ENCODE measurements at places on chromosomes 7 and 10.
A peak's percentile ranks its signal among the peaks of the same experiment; 100 is the strongest.

- DNase-seq: no peak
Observed at GRCh38 chr7:100817097-100817496, 10.2 kb downstream of the EPHB4 start.

- no peak for DNase-seq
Observed at GRCh38 chr7:29248713-29249382, 54.3 kb downstream of the CHN2 start.

- DNase-seq: no peak
Observed at GRCh38 chr10:30944005-30944404, 87.7 kb downstream of the ZNF438 start.

- DNase-seq: peak; percentile 70
Observed at GRCh38 chr10:103884681-103885139, 29.3 kb upstream of the SH3PXD2A start.

- DNase-seq: no peak
Observed at GRCh38 chr10:117266812-117267211, 25.9 kb downstream of the SLC18A2 start.

GRCh38 chr10:8146650-8147049 is 92.2 kb downstream of the GATA3 start:
- peak; percentile 32 for DNase-seq

DNA sequence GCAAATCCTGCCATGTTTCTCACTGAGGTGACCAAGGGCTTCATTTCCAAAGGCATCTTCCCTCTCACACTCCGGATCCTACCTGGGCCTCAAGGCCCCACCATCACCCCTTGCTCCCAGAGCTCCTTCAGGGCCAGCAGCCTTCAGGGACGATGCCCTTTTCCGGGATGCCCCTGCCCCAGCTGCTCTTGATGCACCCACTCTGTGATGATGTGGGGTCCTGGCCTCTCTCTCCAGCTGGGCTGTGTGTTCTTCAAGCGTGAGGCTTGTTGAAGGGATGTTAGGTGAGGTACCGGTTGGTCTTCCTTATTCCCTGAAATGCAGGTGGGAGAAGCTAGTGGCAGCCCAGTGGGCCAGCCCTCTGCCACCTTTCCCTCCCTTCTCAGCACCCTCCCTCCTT is 18.4 kb upstream of the SLC18A2 start:
- no peak for DNase-seq

DNA sequence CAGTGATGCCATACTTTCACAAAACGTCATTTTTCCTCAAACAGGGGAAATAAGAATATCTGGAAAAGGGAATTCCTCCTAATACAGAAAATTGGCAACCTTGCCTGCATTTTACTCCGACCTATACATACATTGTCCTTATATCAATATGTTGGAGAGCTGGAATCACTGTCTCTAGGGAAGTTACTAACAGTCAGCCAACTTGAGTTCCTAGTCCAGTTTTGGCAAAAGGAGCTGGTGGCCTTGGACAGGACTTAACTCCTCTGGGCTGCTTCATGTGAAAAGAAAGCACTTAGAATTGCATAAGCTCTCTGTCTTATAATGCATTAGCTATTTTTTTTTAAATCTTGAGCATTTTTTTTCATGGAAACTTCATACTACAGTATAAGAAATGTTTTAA is 174.2 kb upstream of the HGF start:
- no peak for DNase-seq

DNA sequence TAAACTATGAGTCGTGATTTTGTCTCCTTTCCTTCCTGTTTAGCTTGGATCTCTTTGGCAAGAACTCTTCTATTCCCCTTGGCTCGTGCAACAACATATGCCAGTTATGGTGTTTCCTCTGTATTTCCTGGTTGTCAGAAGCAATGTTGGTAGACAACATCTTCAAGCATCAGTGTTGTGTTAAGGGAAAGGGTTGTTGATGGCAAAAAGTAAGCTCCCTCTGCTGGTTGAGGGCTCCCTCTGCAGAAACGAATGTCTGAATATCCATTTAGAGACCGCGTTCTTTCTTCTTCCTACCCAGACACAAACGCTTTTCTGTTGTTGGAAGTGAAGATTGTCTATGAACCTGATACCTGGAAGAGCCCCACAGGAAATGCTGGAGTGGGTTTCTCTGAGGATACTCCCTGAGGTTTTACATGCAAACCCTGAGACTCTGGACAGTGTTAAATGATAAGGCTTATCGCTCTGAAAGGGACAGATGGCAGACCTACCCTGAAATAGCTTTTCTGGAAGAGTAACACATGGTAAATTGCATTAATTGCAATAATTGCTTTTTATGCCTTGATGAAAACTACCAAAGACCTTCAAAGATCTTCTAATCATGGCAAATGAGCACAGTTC is 23.5 kb upstream of the C1QL3 start:
- peak; percentile 24 for DNase-seq

DNA sequence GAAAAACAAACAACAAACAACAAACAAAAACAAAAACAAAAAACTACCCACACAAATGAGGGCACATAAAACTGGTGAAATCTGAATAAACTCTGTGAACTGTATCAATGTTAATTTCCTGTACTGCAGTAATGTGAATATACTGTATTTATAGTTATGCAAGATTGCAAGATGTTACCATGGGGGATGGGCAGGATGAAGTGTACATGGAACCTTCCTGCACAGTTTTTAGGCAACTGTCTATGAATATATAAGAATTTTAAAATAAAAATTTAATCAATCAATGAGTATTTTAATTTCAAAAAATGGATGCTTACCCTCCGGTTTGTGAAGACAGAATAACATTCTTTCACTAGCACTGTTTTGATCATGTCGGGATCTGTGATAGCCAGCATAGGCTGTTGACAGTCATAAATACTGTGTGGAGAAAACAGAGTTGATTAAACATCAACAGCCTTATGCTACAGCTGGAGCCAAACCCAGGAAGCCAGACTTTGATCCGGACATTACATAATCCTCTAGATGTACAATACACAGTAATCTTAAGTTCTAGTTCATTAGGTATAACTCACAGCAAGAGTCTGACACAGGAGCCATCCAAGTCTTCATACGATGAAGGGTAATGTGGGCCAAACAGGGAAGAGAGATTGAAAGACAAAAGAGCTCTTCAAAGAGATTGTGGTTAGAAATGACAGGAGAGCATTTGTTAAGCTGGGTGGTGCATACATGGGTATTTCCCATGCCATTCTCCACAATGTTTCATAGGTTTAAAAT is 14.8 kb downstream of the CYP3A7 start:
- DNase-seq: no peak

- no peak for DNase-seq
Observed at GRCh38 chr7:30313348-30313747, 29.0 kb downstream of the ZNRF2 start.

- peak; percentile 90 for DNase-seq
Observed at GRCh38 chr7:134905375-134905774, 80.9 kb upstream of the AGBL3 start.

DNA sequence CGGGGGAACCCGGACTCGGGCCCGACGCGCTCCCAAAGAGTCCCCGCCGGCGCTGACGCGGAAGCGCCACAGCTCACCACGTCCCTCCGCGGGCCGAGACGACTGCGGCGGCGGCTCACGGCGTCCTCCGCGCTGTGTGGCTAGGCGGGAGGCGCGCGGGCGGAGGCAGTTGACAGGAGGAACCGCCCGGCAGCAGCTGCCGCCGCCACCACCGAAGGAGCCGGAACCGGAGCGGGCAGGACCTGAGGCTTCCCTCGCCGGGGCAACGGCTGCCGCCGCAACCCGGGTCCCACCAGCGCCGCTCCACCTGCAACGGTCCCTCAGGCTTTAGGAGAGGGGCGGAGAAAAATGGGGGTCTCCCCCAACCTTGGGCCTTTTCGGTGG is 334 bp downstream of the ZNF800 start:
- peak; percentile 49 for DNase-seq

- DNase-seq: peak; percentile 75
Observed at GRCh38 chr7:102012941-102013461, 195.6 kb downstream of the CUX1 start.

GRCh38 chr7:155349601-155350331 is 52.1 kb downstream of the INSIG1 start:
- no peak for DNase-seq

- DNase-seq: no peak
Observed at GRCh38 chr7:99027841-99028240, 116.1 kb downstream of the SMURF1 start.

- DNase-seq: no peak
Observed at GRCh38 chr7:33773053-33773452, 132.3 kb upstream of the BMPER start.

DNA sequence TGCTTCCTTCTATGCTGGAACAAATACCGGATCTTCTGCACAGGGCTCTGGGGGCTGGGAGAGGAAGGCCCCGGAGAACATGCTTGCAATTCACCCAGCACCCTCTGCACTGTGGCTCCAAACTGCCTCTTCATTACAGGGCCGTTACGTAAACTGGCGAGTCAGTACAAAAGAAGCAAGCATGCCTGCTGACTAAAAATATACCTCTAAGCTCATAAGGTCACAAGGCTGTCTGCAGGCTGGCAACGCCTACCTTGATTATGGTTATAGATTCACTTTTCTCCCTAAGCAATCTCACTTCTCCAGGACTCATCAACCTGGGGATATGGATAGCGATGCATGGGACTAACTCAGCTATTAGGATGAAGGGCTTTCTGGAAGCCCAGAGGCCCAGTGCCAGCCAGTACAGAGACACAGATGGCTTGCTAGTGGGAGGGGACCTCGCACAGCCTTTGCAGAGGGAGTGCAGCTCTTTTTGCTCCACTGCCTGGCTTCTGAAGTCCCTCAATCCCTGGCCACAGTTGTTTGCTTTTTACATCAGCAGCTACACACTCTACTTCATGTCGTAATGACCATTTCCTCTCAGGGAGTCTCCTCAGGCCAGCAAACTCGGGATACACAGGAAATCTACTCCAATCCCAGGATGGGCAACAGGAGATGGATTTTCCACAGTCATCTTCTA is 96.1 kb downstream of the SH3PXD2A start:
- DNase-seq: peak; percentile 83

DNA sequence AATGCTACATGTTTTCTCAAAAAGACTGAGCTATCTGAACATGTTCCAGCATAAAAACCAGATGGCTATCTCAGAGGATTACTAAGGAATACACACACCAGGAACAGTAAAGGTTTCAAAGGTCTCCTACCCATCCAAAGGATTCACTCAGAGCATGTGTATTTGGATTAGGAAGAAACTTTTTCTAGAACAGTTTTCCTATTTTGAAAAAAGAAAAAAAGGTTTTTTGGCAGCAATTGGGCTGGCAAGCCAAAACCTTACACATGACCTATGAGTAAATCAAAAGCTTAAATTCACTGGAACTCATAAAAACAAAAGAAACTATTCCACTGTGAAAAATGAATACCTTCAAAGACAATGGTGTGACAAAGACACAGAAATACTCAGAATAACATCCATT is 9.6 kb downstream of the TPK1 start:
- DNase-seq: peak; percentile 18

DNA sequence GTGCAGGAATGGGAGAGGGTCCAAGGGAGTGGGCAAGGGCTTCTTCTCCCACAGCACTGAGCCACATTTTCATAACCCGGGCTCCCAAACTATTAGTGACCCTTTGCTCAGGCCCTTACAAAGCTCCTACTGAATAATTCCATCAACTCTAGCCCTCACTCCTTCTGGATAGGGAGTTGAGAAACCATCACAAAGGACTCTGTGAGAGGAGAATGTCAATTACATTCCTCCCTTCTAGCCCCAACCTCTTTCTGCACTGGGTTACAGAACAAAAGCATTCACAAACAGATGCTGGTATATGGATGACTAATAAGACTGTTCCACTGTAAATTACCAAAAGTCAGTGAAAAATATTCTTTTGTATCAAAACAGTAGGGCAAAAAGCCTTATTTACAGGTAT is 203.7 kb downstream of the SORCS1 start:
- no peak for DNase-seq

- DNase-seq: peak; percentile 87
Observed at GRCh38 chr10:615583-616152, 73.8 kb downstream of the DIP2C start.

DNA sequence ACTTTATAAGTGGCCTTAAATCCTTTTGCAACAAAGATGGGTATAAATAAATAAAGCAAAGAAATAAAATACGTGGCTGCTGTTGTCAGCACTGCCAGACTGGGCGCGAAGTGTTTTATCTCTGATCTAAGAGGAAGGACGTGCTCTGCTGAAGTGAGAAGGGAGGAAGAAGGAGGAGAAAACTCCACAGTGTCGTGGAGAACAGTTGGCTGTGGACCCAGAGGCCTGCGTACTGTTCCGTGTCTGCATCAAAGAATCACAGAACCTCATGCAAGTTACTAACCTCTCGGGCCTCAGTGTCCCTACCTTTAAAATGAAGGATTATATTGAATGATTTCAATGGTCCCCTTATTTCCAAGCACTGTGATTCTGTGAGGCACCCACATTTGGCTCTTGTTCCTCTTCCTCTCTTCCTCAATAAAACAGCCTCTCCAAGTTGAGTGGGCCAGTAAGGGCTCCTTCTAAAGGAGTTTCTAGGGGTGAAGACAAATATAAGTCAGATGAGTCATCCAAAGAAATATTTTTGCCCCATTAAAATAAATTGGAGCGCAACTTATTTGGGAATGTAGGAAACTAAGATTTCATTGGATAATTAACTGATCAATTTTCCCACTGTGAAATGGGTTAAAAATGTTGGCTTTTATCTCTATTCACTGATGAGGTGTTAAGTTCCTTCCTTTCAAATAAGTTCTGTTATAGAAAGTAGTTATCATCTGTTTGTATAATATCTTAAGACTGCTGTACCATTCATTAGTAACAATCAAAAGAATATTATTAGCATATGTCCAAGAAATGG is 126.9 kb upstream of the EFCAB10 start:
- DNase-seq: no peak

DNA sequence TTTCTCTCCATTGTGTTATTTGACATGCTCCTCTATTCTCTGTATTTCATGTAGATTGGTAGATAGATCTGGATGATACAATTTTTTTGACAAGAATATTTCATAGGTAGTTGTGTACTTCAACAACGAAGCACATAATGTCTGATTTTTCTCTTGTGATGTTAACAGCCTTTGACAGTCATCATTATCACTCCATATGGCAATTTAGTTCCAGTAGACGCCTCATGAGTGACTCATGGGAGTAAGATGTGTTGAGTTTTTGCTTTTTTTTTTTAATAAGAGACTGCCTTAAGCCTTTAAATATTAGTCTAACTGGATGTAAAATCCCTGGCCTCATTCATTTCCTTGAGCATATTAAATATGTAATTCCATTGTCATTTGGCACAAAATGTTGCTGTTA is 123.5 kb upstream of the ZNF32 start:
- DNase-seq: no peak

DNA sequence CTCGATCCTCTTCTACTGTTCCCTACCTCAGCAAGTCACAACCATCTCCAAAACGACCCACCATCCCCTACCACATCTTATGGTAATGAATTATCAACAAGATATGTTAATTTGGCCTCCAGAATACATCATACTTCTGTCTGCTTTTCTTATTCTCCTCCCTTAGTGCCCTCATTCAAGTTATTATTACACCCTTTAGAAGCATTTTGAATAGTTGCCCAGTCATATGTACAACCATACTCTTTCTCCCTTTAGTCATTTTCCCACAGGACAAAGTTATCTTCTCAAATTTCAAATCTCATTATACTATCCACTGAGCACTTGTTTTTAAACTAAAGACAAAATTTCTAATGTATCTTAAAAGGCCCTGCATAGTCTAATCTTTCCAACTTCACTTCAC is 71.0 kb downstream of the GNAT3 start:
- DNase-seq: peak; percentile 57
